Activated CD8-positive, alpha-beta memory T cell treated with anti-CD3 and anti-CD28 coated beads, Interleukin-2, amount 50 U/mL, for 4 hours (primary cell): ENCODE measurements at places on chromosomes 16 and 17.

- DNase-seq = no peak
Observed at GRCh38 chr17:48769009-48769675, 40.6 kb upstream of the HOXB13 start.

GRCh38 chr17:17781591-17782496 is 54.9 kb downstream of the SREBF1 start:
- DNase-seq = peak; percentile 47

DNA sequence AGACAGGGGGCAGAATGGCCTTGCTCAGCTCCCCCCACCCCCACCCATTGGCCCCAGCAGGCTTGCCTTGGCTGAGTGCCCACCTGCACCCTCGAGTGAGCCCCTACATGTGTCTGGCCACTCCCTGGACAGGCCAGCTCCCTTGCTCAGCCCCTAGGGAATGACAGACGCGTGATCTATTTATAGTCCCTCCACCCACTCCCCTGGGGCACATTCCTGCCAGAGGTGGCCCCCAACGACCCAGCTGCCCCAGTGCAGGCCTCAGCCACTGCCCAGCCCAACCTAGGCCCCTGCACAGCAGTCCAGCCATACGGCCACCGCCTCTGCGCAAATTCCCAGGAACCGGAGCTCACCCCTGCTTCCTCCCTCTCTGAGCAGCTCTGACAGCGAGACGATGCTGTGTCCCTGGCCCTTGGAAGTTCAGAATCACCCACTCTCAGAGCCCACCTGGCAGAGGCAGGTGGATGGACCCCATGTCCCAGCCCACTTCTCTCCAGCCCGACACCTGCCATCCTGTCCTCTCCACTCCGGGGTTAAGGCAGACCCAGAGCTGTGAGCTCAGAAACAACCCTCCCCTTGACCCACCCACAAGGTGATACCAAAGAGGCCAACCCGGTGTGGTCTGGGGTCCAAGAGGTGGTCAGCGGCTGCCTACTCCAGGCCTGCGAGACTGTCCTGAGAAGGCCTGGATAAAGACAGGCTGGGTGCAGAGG is 11.5 kb upstream of the P2RX1 start:
- no peak for DNase-seq

- DNase-seq = no peak
Observed at GRCh38 chr17:31544186-31544585, 152.7 kb downstream of the RAB11FIP4 start.

DNA sequence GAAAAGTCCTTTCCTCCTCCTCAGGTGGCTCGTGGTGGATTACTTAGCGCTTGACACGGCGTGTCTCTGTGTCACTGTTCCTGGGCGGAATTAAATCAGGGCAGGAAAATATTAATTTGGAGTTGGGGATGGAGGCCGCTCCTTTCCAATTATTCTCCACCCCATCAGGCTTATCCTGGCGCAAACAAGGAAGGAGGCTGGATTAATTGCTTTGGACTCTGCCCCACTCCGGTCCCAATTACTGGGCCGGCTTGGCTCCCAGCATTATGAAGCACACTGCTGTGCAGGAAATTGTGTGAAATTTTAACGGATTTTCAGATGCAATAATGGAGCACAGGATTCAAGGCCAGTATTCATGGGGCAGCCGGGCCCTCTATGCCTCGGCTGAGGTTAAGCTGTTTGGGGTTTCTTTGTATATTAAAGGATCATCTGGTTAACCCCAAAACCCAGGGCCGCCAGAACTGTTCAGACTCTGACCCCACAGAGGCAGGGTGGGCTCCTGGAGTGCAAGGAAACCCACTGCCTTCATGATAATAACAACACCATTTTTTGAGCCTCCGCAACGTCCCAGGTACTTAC is 87.8 kb downstream of the MRM1 start:
- DNase-seq = no peak
